ENCODE measurements at places on chromosomes 6 and 20. TPM values are rescaled to one million over a fixed set of nuclear protein-coding genes. Genes with fewer than 3 reads are reported as not detected.

Gene PRSS16
- polyA plus RNA-seq, result 0.36 TPM

Gene HUS1B
- polyA plus RNA-seq, result not detected

Gene HLA-G
- not detected for polyA plus RNA-seq

Gene CAP2
- 66.1 TPM for polyA plus RNA-seq

DNA sequence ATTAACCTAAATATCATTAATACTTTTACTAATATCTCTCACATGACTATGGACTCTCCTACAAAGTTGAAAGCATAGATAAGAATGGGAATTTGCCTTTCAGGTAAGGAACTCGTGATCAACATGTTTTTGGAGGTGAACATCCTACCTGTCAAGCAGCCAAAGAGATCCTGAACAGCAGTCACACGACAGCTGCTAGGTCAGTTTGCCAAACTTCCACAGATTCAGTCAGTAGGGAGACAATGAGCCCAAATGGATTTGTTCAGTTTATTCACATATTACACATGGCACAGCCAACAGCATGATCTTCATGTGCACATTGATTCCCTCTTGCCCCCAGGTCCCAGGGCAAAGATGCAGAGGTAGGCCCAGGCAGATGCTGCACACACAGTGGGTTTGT, 86.1 kb upstream of the LOC128125822 start:
- no peak for DNase-seq

DNA sequence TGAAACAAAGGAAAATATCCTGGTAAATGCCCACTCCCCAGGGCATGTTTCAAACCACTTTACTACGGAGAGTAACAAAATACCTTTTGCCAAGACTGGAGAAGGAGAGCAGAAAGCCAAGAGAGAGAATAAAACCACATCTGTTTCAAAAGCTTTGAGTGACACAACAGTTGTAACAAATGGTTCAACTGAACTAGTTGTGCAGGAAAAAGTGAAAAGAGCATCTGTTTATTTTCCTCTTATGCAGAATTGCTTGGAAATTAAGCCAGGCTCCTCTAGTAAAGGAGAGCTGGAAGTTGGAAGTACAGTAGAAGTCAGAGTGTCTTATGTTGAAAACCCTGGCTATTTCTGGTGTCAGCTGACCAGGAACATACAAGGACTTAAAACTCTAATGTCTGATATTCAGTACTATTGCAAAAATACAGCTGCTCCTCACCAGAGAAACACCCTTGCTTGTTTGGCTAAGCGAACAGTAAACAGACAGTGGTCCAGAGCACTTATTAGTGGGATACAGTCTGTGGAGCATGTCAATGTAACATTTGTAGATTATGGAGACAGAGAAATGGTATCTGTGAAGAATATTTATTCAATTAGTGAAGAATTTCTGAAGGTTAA, 2.6 kb downstream of the TDRD6 start:
- DNase-seq, result no peak

GRCh38 chr20:38196076-38196475, 31.0 kb upstream of the TGM2 start:
- DNase-seq, result no peak

- DNase-seq, result peak; percentile 20
Observed at GRCh38 chr6:143449714-143450452, 612 bp downstream of the ADAT2 start.

DNA sequence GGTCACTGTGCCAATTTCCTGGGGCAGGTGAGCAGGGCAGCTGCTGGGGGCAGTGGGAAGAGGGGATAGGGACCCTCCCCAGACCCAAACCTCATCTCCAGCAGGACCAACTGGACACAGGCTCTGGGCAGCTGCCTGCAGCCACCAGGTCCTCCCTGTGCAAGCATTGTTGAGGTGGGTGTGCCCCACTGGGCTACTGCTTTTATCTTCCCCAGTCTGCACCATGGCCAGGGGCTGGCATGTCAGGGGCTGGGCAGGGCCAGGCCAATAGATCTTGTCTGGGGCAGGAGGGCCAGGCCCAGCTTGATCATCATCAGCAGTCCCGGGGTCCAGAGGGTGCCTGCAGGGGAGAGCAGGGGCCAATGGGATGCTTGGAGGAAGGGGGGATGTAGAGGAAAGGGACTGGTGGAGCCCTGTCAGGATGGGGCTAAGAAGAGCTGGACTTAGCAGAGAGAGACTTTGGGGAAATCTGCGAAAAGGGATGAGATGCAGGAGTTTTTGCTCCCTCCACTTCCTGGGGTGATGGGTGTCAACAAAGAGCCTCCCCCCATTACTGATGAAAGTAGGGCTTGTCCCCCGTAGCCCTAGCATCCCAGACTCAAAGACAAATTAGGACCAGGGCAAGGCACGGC, 5.7 kb downstream of the EBF4 start:
- no peak for DNase-seq

DNA sequence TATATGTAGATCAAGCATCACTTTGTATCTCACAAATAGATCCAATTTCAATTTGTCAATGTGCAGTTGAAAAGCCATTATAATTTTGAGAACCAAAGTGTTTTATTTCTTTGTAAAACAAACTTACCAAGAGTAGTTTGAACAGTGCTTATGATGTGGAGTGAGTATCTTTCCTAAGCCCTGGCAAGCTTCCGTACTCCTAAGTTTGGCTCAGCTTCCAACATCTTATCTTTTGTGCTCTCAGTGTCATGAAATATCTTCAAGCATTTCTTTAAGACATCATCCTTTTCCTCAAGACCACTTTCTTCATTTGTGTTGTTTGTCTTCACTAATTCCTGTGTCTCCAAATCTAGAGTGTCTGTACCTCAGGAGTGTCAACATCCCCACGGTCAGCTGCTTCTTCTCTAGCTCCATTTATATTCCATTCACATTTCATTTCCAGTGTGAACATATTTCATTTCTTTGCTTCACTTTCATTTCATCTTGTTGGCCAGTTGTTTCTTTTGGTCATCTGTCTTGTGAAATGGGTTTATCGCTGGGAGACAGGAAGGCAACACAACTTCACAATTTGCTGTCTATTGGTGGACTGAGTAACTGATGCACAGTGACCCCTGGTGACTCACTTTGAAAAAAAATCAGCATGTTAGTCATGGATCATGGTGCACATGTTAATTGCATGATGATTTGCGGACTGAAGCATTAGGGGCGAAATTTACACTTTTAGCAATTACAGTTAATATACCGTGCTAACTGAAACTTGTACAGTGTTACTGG, 36.9 kb downstream of the SLC24A3 start:
- DNase-seq, result no peak

- DNase-seq, result no peak
Observed at GRCh38 chr6:132005178-132005577, 54.0 kb upstream of the CCN2 start.

DNA sequence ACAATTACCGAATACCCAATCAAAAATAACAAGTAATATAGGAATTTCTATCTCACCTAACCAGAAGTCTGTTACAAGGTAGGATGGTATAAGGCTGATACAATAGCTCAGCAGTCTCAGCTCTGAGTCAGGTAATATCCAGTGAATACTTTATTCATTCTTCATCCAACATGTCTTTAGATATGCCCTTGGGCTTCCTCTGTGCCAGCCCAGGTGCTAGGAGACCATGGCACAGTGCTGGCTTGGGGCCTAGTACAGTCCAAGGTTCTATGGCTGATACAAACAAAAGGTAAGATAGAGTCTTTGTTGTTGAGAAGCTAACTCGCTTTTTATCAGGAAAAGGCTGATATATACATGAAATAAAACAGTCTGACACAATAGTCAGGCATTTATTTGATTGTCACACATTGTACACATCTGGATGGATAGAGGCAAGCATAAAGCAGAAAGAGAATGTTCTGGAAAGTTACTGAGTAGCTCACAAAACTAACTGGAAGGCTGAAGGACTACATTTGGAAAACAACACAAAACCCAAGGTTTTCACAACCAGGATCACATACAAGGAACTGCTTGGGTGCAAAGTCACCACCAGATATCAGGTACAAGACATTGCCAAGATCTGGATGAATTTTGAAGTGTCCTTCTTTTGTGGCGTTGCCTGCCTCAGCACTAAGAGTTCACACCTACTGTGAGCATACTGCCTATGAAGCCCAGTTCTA, 110.4 kb upstream of the SCAF8 start:
- peak; percentile 21 for DNase-seq

GRCh38 chr6:144413418-144413817, 128.3 kb downstream of the UTRN start:
- no peak for DNase-seq

GRCh38 chr6:124393536-124393935, 568.7 kb upstream of the RNF217 start:
- DNase-seq, result no peak
